ENCODE measurements at places on chromosomes 12 and 14.
A peak's percentile ranks its signal among the peaks of the same experiment; 100 is the strongest.

- no peak for DNase-seq
Measured at GRCh38 chr14:69353168-69353567, 44.9 kb downstream of the ERH start.

DNA sequence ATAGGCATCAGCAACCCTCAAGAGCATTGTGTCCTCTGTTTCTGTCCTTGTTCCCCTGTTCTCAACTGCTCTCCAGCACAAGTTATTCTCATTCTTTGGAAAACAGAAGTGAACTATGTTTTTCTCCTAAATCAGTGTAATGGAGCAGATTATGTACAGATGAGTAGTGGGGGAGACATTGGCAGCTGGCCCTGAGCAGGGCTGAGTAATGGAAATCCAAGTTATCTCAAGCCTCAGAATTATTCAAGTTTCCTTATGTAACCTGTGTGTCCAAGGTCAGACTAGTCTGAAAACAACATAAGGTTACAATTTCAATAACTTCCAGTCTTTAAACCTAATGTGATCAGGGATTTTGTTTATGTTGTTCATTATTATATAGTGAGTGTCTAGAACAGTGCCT is 116.1 kb upstream of the FUT8 start:
- no peak for DNase-seq

DNA sequence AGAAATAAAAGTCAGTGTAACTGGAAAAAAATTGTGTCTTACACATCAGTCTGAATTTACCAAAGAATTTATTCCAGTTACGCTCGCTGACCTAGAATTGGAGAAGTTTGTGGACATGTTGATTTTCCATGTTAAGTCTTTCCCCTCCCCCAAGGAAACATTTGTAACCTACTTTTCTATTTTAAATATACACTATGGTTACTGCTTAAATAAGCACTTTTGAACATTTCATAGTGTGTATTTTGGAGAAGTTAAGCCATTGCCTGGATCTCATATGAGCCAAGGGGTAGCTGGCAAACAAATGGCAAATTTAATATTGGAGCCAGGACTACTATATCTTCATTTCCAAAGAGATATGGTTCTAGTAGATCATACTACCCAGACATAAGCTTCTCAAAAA is 42.9 kb upstream of the NT5DC3 start:
- no peak for DNase-seq

DNA sequence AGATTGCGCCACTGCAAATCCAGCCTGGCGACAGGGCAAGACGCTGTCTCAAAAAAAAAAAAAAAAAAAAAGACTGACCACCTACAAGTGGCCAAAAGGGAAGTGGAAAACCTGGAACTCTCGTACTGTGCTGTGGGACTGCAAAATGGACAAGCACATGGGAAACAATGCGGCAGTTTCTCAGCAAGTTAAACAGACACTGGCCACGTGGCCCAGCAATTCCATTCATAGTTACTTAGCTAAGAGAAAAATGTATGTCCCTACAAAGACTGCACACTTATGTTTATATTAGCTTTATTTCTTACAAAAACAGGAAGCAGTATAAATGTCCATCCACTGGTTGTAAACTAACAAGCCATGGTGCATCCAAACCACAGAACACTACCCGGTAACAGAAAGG is 5.6 kb downstream of the CHFR start:
- DNase-seq, result no peak

DNA sequence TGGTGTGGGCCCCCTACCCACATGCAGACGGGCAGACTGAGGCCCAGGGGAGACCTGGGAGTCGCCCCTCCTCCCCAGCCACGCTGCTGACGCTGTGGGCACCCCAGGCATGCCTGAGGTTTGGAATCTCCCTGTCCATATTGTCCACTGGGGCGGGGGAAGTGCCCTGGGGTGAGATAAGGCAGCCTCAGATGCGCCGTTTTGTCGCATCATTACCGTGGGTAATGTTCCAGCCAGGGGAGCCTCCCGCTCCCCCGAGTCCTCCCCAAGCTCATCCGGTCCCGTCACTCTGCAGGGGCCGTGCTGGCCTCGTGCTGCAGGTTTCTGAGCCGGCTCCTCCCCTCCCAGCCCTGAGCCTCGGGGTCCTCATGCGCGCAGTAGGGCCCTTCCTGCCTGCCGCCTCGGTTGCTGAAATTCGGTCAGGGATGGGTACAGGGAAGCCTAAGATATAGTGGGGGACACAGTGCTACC is 11.4 kb downstream of the INF2 start:
- DNase-seq, result no peak

DNA sequence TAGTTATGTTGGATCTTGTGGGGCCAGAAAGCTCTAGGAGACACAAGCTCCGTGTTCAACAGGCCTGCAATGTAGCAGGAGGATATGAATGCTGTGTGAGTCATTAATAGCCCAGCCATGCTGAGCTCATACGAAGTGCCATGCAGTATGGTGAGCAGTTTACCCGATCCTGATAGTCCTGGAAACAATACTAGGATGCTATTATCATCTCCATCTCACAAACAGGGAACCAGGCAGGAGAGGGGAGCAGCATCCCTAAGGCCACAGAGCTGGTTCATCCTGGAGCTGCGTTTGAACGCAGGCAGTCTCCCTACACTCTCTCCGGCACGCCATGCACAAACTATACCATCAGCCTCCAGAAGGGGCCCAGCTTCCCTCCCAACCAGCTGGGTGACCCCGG is 20.5 kb downstream of the TTC7B start:
- DNase-seq, result no peak

- DNase-seq, result no peak
Measured at GRCh38 chr12:24373004-24373403, 423.5 kb upstream of the SOX5 start.

DNA sequence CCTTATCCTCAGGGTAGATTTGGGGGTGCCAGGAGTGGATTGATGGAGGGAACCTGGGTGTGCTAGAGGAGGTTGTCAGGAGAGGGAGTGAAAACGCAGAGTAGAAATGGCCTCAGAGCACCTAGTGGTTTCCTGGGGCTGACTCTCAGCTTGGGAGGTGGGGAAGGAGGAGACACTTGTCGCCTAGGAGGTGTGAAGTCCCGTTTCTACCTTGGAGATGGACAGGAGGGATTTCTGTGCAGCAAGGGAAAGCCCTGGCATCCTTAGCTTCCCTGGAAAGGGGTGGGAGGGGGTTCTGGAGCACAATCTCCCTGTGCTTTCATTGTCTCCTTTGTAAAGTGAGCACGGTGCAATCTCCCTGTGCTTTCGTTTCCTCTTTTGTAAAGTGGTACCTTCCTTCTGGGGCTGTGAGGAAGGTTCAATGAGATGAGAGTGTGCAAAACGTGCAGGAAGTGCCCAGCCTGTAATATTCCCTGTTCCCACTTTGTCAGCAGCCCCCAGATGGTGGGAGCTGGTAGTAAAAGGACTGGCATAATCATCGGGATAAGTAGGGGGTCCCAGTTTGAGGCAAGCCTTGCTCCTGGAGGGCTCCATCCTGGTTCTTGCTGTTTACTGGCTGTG is 1.6 kb downstream of the OAS3 start:
- DNase-seq, result no peak

DNA sequence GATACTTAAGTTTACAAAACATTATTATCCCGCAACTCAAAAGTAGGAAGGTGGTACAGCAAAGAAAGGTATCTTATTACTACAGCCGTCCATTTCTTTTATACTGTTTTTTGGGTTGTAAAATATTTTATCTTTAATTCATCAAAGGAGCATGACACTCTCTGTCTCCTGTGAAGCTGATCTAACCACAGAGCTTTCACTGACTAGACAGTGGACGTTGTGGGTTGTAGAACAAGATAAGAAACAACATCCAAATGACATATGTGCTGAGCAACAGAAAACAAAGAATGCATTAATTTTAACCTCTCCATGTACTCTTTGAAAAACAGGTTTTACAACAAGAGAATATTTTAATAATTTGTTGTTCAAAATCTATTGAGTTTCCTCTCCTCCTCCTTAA is 195.9 kb upstream of the FBXO33 start:
- DNase-seq, result no peak

- DNase-seq, result no peak
Measured at GRCh38 chr14:90426663-90427062, 29.8 kb downstream of the CALM1 start.

DNA sequence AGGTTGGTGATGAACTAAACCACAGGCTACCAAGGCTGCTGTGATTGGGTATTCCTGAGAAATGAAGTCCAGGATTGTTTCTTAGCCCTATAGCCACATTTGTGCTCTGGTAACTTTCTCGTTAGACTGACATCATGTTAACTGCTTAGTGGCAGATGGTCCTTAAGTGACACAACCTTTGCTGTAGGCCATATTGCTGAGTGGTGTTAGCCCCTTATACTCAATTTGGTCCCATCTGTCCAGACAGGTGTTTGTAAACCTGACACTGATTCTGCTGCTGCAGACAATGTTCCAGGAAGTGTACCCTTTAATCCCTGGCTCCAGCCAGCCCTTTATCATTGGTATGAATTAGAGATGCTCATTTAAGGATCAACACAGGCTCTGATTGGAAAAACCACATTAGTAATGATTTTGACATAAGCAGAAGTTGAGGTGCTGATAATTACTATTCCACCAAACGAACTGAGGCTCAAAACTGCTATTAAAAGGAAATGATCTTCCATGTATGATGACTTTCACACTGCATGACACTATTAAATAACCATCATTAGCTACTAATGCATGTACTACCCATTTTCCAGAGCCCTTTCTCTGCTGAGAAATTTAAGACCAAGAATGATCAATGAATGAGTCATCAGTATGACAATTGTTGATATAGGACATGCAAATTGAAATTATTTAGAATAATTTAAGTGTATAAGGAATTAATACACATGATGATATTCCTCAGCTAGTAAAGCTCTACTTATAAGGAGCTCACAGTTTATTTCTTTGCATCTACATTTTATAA is 3.6 kb upstream of the SSTR1 start:
- no peak for DNase-seq

- no peak for DNase-seq
Measured at GRCh38 chr12:53495903-53496751, 3.1 kb downstream of the MAP3K12 start.

- peak; percentile 25 for DNase-seq
Measured at GRCh38 chr12:23055004-23055403, 430.0 kb downstream of the ETNK1 start.

DNA sequence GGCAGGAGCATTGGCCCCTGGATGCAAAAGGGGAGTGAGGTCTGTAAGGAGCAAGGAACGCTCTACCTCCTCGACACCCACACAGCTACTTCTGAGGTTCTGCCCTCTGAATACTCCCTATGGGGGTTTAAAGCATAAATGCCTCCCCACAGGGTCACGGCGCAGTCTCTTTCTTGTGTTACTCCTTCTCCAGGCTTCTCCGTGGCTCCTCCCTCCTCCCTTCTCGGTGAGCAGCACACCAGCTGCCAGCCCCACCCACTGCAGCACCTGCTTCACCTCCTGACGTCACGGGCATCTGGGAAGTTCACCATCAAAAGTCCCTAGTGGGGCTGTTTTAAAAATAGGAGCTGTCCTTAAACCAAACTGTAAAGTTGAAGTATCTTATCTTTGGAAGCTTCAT is 67.3 kb downstream of the SPTB start:
- DNase-seq, result peak; percentile 88

GRCh38 chr12:33427071-33427470 is 12.5 kb downstream of the SYT10 start:
- DNase-seq, result peak; percentile 9

- no peak for DNase-seq
Measured at GRCh38 chr12:108753976-108754375, 22.7 kb upstream of the CORO1C start.

GRCh38 chr12:108548954-108549521 is 11.9 kb downstream of the SART3 start:
- DNase-seq, result no peak

DNA sequence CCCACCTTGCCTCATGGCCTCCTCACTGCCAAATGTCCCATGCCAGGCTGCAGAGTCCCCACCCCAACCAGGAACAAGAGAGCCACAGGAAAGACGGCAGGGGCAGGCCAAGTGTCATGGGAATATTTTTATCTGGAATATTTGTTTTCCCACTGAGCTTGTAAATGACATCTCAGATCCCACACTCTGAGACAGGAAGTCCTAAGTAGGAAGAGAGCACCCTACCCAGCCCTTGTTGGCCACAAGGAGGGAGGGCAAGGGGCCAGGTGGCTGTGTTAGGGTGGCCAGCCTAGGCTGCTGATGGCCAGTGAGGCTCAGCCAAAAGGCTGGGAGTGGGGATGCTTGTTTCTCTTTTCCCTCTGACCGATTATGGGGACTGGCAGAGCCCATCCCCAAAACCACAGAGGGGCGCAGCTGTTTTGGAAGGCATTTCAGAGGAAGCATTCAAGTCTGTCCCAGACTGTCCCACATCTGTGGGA is 7.7 kb upstream of the MEG3 start:
- no peak for DNase-seq

DNA sequence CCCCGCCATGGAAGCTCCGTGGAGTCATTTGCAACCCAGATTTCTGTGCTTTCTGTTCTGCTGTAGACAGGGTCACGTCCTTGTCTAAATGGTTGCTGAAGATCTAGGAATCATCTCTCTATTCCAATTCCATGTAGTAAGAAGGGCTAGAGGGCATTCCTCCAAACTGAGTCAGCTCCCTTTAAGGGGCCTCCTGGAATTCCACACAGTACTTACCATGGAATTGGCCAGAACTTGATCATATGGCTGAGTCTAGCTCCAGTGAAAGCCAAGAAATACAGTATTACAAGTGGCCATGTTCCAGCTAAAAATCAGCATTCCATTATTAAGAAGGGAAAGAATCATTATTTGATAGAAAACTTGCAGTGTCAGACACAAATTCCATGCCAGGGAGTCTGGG is 171.9 kb downstream of the PRKCH start:
- no peak for DNase-seq

GRCh38 chr12:52246720-52247621 is 13.9 kb downstream of the KRT7 start:
- DNase-seq, result peak; percentile 69

DNA sequence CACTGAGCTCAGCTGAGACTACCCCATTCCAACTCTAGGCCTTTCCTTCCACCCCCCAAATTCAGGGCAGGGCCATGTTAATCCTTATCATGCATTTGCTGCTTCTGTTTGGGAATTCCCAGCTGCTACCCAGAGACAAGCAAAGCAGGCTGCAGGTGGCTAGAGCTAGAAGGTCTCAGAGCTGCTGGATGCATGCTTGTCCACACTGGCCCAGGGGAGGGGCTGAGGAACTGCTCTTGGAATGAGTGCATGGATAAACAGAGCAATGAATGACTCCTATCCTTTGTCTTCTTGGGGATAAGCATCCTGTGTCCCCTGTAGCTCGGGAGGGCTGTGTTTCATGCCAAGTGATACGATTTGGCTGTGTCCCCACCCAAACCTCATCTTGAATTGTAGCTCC is 136.8 kb upstream of the NOS1 start:
- DNase-seq, result peak; percentile 45

DNA sequence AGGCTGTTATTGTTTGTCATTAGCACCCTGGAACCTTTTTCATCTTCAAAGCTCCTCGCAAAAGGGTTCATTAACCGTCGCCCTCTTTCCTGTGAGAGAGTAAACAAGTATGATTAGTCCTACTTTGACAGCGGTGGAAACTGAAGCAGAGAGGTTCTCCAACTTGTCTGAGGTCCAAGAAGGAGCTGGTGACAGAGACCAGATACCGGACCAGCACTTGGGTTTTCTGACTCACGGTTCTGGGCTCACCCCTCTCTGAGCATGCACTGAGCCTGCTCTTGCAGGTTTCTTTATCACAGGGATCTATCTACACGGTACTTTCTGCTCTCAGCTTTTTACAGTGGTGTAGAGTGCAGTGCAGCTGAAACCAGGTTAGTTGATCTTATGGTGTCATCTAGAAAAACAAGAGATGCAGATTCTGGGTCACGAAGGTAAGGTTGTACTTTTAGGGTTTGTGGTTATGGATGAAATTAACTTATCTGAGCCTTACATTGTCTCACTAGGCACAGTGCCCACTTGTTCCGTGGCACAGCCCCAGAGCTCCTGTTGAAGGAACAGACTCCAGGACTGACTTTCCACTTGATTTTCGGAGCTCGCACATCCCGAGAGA is 62.1 kb downstream of the PPP2R5C start:
- DNase-seq, result no peak

Measured in NCI-H345 (cell line).